ENCODE measurements at places on chromosomes 3 and 15.
A peak's percentile ranks its signal among the peaks of the same experiment; 100 is the strongest.

DNA sequence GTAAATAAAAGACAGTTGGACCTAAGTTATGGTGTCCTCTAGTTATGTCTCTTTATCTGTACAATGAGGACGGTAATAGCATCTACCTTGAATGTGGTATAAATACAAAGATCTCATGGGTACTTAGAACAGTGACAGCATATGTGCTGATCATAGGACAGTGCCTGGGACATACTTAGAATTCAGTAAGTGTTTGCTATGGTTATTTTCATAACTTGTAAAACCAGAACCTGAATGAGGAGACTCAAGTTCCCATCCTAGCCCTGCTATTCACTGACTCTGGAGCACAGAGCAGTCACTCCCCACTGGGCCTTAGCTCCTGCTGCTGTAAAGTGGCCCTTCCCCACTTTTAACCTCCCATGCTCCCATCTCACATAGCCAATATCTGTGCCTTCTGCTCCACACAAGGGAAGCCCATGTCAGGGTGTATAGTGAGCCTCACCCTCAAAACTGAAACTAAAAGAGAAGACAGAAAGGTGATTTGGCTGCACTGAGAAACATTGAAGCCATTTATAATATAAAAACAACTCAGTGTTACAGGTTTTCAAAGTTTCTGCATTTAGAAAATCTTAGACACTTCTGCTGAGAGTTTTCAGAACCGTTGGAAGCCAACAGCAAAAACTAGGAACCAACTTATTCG is 225.4 kb upstream of the UBE2E2 start:
- DNase-seq = no peak

DNA sequence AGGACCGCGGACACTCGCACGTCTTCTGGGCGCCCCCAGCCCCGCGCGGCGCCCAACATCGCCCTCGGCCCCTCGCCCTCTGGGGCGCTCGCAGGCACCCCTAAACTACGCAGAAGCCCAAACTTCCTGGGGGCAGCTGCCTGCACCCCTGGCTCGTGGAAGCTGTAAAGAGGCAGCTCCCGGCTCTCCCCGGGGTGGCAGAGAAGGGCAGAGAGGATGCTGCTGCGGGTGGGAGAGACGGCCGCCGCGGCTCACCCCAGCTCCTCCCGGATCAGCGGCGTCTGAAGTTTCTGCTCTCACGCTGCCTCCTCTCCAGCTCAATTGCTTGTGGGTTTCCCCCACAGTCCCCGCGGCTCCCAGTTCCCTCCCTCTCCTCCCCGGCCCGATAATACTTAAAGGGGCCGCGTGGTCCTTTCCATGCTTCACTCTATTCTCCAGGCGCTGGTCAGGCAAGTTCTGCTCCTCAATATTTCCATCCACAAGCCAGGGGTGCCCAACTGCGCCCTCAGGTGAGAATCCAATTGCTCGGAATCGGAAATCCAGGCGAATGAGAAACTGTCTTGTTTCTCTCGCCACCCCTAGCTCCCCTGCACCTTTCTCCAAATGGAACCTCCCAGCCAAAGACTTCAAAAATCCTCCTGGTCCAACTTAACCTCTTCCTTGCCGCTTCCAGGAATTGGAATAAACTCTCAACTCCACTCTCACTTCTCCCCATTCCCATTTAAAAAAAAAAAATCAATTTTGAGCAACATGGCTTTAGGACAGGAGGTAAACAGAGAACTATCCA is 748.5 kb downstream of the ROBO1 start:
- DNase-seq = peak; percentile 83

DNA sequence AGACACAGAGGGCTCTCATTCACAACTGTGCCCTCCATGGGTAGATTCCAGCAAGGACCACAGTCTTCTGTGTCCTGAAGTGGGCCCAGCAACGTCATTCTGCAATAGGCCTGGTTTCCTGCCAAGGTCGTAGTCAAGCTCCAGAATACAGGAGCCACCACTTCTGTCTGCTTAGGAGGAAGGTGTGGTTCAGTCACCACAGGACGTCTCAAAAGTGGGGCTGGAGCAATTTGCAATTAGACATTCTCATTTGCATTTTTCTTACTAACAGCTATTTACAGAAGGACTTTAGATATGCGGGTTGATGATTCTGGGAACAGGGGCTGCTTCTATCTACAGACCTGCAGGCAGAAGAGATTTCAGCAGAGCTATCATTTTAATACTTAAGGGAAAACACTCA is 58.7 kb upstream of the MYRIP start:
- no peak for DNase-seq

GRCh38 chr3:4776980-4777581 is 202.2 kb upstream of the BHLHE40 start:
- DNase-seq = no peak

- DNase-seq = no peak
These were observed 64.8 kb downstream of the RASGRF1 start for GRCh38 chr15:79025802-79026201.

GRCh38 chr15:79994615-79995014 is 23.6 kb upstream of the BCL2A1 start:
- DNase-seq = no peak

- no peak for DNase-seq
These were observed 37.5 kb downstream of the VGLL4 start for GRCh38 chr3:11606090-11606784.

DNA sequence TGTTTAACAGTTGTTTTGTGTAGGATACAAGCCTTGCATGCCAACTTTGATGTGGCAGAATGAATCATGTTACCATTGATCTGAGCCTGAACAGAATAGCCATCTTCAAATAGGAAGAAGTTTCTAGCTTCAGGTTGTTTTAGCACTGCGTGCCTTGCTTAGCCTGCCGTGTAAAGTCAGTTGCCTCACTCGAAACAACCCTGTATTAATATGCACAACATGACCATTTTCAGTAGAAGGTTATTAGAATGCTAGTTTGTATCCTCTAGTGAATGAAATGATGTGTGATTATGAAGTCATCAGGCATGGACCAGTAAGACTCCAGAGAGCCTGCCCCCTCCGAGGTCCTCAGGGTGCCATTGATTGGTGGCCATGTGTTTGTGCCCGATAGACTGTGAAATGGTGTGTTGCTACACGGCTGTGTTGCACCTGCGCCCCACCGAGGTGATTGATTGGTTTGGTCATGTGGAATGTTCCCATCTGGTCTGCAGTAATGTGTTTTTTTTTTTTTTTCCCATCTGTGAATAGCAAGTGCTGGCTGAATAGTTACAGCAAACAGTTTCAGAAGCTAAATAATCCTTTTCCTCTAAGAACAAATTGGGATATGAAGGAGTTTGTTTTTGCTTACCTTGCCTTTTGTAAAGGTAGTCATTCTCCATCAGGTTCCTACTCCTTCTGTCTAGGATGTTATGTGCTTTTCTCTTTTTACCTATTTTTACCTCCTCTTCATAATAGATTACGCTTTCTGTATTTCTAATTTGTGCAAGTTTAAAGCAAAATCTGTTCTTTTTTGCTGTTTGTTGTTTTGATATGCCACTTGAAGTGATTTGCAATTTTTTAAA is 214.9 kb downstream of the TCF12 start:
- no peak for DNase-seq

DNA sequence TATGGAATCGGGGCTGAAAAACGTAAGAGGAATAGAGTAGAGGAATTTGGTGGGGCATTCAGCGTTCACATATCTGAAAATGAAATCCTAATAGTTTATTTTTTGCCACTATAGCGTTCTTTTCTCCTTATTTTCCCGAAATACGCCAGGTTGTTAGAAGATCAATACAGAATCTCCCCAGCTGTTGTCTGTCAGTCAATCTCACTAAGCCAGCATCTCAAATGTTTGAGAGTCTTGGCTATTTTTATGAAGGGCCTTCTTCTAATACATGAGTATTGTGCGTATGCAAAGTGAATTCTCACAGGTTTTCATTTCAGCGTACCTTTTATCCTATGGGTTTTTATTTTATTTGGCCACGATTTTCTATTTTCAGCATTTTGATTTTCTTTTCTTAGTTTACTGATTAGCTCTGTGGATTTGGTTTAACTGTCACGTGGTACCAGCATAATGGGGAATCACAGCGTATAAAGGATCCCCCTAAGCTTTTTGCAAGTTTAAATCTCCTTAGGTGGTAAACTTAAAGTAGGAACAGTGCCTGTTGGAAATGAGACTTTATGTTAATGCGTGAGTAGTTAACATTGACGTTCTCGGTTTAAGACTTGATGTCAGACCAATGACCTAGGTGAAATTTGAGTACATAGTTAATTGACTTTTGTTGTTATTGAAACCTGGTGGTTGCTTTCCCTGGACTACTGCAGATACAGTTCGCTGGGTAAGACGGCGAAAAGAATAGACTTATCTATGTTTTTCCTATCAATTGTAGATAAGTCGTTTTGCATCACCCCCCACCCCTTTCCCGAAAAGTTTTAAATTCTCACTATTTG is 1.3 kb downstream of the FXR1 start:
- DNase-seq = peak; percentile 10

DNA sequence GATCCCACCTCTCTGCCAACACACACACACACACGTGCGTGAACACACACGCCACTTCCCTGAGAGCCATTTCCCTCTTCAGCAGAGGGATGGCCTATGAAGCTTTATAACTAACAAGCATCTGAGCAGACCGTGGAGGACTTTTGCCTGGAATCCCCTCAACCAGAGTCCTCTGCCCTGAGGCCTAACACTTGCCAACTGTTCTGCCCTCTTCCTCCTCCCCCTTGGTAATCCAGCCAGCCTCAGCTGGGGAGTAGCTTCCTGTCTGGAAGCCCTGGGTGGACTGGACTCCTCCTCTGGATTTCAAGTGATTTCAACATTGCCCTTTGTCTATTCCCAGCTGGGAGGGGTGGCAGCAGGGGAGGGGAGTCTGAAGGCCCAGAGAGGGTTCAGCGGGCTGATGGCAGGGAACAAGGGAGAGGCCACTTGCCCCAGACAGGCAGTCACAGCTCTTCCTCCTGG is 68.4 kb upstream of the HACD2 start:
- DNase-seq = no peak

- no peak for DNase-seq
These were observed 21.6 kb downstream of the CHRNA3 start for GRCh38 chr15:78599189-78599588.

DNA sequence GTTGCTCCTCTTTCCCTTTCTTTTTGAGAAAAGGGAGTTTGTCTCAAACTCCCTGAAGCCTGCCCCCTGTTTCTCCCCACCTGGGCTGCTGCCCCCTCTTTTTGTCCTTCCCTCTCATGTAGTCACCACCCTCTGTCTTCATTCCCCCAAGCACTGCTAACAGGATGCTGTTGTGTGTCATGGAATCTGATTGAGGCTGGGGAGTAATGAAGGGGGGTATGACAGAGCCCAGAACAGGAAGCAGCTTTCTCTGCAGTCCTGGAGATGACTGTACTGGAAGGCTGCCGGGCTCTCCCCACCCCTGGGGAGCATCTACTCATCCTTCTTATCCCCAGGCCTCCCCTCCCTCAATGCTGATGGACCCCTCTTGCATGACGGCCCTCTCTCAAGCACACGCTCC is 181.6 kb downstream of the ABHD5 start:
- no peak for DNase-seq

GRCh38 chr3:7025581-7026300 is 164.8 kb downstream of the GRM7 start:
- no peak for DNase-seq

DNA sequence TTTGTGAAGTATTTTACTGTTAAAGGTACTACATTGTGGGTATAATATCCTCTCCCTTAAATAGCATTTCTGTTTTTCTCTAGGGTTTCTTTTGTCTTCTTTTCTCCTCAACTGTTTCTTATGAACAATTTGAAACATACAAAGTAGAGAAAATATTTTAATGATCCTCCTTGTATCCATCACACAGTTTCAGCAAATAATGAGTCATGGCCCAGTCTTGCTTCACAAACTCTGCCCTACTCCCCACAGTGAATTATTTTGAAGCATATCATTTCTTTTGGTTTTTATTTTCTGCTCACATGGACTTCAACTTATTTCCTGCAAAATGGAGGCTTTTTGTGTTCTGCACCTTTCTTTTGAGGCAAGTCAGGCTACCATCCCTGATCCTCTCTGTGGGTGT is 6.1 kb upstream of the SCAANT1 start:
- DNase-seq = no peak

Data from left renal pelvis (tissue), 4 donors.